ENCODE measurements at places on chromosomes 16 and 17.
A peak's percentile ranks its signal among the peaks of the same experiment; 100 is the strongest.

- no peak for DNase-seq
These were observed 3.9 kb downstream of the PDK2 start for GRCh38 chr17:50099003-50099402.

- DNase-seq = no peak
These were observed 3.3 kb upstream of the FDXR start for GRCh38 chr17:74875977-74876593.

DNA sequence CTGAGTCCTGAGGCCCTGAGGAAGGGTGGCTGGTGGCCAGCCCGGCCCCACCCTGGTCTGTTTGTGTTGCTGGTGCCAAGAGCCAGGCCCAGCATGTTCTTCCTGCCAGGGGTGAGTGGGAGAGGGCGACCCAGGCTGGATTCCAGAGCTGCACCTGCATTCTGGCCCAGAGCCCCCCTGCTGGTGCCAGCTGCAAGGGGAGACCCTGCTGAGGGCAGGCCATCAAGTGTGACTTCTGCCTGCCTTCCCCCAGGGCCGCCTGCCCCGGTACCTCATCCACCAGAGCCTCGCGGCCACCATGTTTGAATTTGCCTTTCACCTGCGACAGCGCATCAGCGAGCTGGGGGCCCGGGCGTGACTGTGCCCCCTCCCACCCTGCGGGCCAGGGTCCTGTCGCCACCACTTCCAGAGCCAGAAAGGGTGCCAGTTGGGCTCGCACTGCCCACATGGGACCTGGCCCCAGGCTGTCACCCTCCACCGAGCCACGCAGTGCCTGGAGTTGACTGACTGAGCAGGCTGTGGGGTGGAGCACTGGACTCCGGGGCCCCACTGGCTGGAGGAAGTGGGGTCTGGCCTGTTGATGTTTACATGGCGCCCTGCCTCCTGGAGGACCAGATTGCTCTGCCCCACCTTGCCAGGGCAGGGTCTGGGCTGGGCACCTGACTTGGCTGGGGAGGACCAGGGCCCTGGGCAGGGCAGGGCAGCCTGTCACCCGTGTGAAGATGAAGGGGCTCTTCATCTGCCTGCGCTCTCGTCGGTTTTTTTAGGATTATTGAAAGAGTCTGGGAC, 2.4 kb upstream of the TCAP start:
- no peak for DNase-seq

- no peak for DNase-seq
These were observed 72.8 kb downstream of the SOCS1 start for GRCh38 chr16:11183035-11183812.

DNA sequence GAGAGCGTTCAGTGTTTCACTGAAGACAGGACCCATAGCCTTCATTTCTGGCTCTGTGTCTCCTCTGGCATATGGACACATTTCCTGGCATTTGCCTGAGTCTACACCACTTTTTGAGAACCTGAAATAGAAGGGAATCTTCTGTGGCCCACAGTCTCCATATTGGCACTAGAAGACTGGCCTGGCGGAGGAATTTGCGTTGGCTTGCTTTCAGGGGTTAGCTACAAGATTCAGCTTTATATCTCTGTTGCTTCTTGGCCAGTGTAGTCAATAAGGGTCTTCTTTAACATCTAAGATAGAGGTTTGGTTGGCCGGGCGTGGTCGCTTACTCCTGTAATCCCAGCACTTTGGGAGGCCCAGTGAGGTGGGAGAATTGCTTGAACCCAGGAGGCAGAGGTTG, 12.8 kb upstream of the CLEC18C start:
- DNase-seq = no peak

DNA sequence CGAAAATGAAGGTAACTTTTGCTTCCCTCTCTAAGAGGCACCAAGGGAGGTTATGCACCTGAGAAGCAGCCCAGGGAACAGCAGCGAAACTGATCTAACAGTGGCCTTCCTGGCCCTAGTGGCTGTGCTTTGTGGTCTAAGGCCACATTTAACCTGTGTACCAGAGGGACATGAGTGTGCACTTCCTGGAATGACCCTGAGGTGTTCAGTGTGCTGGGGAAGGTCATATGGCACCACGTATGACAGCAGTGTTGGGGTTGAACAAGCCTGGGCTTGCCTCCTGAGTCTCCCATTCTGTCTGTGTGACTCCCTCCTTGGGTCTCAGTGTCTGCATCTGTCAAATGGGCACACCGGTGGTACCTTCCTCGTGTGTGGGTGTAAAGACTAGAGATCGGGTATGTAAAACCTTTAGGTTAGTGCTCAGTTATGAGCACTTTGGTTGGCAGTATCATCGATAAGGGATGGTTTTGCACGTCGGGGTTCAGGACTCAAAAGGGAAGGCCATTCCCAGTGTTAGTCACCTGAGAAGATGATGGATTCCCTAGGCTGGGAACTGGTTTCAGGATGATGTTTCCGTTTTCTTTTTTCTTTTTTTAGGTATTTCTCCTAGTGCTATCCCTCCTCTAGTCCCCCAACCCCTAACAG, 31.9 kb downstream of the PLCG2 start:
- DNase-seq = no peak

DNA sequence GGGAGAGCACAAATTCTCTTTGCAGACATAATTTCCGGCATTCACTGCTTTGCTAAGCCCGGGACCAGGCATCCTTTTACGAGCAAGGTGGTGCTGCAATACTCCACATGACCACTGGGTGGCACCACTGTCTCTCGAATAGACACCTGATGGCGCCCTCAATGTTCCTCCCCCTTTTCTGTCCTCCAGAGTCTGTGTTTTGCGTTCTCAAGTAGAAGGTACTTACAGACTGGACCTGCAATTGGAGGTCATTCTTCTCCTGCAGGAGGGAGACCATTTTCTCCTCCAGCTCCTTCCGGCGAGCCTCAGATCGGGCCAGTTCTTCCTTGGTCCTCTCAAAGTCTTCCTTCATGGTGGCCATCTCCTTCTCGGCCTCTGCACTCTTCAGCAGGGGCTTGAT, 45.2 kb downstream of the MYH13 start:
- peak; percentile 78 for DNase-seq

DNA sequence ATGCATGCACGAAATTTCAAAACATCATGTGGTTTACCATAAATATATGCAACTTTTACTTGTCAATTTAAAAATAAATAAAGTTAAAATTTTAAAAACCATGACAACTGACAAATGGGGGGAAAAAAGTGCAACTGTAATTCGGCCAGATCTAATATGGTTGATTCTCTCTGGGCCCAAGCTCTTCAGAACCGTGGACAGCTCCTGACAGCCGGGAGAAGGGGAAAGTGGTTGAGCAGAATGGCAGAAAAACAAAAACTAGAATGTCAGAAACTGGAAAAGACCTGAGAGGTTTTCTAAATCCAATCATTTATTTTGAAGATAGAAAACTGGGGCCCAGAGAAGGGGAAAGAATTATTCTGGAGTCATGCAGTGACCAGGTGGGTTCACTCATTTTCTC, 126.6 kb downstream of the TMEM132E start:
- DNase-seq = peak; percentile 57

- no peak for DNase-seq
These were observed 17.2 kb upstream of the TBX21 start for GRCh38 chr17:47715669-47716325.

GRCh38 chr16:85934210-85934609, 35.2 kb downstream of the IRF8 start:
- no peak for DNase-seq

DNA sequence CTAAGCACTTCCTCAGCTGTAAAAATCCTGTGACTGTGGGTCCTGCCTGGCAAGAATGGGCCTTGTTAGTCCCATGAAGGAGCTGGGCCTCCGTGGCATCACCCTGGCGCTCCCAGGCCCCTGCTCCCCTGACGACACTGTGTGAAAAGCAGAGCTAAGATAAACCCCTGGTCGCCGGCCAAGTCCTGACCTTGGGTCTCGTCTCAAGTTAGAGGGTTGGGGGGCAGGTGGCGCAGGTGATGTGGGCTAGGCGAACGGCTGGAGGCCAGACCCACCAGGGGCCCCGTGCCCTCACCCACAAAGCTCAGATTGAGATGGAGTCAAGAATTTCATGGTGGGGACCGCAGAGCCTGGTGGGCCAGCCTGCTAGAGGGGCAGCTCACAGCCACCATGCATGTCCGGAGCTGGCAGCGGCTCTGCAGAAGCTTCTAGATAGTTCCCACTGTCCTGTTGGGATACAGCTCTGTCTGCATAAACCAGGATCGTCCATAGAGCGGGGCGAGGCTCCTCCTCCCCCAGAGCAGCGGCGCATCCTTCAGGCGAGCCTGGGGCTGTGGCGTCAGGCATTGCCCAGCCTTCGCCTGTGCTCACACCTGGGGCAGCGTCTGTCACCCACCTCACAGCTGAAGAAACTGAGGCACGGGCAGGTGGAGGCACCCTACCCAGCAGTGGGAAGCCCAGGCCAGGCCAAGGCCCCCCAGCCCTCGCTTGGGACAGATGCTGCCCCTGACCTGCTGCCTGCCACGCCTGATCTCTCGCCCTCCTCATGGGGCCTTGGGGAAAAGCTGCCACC, 12.0 kb downstream of the CYBC1 start:
- no peak for DNase-seq

GRCh38 chr17:64532409-64532808, 25.6 kb downstream of the CEP95 start:
- DNase-seq = no peak

DNA sequence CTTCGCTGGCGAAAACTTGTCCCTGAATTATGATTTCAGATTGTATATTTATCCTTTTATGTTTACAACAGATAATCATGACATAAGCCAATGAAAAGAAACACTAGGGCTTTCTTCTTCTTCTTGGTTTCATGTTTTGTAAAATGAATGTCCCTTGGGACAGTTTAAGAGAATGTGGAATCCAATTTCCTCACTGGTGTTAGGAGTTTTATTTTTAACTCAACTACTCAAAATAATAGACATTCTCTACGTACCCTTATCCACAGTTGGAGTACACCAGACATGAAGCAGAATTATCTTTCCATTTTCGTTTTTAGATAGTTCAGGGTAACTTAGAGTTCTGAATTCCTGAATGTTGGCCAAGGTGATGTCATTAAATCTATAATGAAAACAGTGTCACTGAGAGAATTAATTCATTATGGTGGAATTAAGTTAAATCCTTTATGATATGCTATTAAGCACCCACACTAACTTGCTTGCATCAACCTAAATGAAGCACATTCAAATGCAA, 43.4 kb downstream of the IRX6 start:
- DNase-seq = no peak

DNA sequence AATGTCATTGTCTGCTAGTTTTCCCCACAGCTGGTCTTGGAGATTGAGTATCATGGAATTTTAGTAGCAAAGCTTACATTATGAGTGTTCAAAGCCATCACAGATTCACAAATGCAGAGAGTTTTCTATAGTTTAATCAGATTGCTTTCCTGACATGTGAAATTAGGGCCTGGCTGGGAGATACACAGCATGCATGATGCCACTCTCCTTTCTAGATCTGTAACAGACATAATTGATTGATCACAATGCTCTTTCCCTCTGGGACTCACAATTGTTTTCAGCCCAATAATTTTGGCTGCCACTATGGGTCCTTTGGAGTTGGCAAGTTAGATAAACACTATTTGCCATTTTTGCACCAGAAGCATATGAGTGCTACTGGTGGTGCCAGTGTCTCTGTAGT, 132.5 kb downstream of the SPACA3 start:
- no peak for DNase-seq

DNA sequence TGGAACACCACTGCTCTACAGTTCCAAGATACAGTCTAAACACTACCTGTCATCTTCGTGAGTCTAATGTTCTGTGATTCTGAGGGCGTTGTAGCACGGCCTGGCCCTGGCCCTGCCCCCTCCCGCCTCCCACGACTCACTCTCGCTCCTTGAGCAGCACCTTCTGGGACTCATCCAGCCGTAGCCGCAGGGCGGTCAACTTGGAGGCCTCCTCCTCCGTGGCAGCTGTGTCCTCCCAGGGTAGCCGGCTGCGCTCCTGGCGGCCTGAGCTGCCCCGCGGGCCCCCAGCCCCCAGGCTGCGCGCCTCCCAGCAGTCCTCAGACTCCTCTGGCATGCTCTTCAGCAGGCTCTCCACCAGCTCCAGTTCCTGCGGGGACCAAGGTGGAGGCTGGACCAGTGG, 10.6 kb downstream of the CCDC102A start:
- no peak for DNase-seq

GRCh38 chr16:66933776-66934137, 445 bp downstream of the CIAO2B start:
- DNase-seq = no peak

DNA sequence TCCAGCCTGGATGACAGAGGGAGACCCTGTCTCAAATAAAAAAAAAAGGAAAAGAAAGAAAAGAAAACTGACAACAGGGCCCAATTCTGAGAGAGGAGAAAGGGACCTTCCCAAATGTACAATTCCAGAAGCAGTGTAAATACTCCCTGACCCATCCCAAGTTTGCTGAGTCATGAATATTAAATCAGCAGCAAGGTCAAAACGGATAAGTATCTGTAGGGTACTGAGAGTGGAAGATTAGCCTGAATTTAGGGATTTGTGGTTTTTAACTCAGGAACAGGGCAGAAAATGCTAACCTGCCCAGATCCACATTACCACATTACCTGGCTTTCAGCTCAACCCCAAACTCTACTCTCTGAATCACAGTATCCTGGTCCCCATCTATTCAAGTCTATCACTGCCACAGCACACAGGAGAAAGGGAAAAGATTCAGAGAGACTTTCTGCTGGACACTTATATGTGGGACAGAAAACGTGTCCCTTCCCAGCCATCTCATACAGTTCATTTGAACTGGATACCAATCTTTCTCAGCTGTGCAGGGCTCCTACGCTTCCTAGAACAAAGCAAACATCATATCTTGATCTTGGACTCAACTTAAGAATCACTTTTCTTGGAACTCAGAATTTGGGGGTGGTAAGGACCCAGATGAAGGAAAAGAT, 2.9 kb downstream of the FXR2 start:
- DNase-seq = no peak

GRCh38 chr16:52350031-52350642, 196.8 kb downstream of the TOX3 start:
- no peak for DNase-seq

DNA sequence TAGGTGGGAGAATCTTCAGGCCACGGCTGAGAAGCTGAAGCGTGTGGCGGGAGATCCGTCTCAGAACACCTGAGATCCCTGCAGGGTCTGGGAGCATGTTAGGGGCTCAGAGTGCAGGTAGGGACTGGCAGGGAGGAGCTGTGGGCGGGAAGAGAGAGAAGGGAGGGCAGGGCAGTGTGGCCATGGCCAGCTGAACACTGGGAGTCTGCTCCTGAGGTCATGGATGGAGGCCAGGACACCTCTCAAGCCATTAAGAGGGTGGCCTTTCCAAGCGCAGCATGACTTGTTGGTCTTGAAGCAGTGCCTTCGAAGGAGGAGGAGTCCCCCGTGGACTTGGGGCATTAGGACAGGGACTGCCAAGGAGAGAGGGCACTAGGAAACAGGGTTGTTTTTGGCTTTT, 23.7 kb downstream of the NAA60 start:
- DNase-seq = no peak

DNA sequence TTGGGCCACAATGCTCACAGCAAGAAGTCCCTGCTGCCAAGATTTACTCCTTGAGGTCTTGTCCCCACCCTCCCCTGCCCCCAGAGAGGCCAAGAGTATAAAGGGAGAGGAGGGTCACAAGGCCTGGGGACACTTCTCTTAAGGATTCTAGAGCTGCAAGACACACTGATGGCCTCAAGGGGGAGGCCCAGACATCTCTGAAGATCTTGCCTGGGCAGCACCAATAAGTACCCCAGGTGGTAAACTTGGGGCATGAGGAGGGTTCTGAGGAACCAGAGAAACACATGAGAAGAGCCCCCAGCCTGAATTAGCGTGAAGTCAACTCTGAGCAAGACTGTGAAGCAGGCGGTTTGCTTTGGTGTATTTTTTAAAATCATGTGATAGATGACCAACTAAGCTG, 26.8 kb upstream of the MTMR4 start:
- no peak for DNase-seq

GRCh38 chr17:34799751-34800150, 161.5 kb downstream of the CCT6B start:
- DNase-seq = no peak

Measured in activated naive CD4-positive, alpha-beta T cell treated with anti-CD3 and anti-CD28 coated beads, Interleukin-2, amount 10 ng/mL, durations not matched to agents 7 days and 5 days (primary cell).